ENCODE measurements at places on chromosomes 12 and 14. TPM values are rescaled to one million over a fixed set of nuclear protein-coding genes. Genes with fewer than 3 reads are reported as not detected.

The CLEC12A gene
- total RNA-seq = not detected

The TROAP gene
- total RNA-seq = 50.1 TPM

The TOMM20L gene
- not detected for total RNA-seq

The CHGA gene
- not detected for total RNA-seq

The PLXNC1 gene
- 4.4 TPM for total RNA-seq

The TMPO gene
- 271 TPM for total RNA-seq

The ZNF891 gene
- 0.11 TPM for total RNA-seq

- no peaks in the 10 kb centered on the region for H3K4me1 ChIP-seq
- no peak overlapping the region for H3K4me3 ChIP-seq
- no peak overlapping the region for H3K27ac ChIP-seq
- peaks cover 35% of the 10 kb centered on the region for H3K36me3 ChIP-seq
Observed at GRCh38 chr12:7210642-7211151, 21.2 kb downstream of the PEX5 start.

- H3K27ac ChIP-seq = peak overlapping the region; percentile 67
- H3K4me3 ChIP-seq = no peak overlapping the region
- H3K36me3 ChIP-seq = no peaks in the 10 kb centered on the region
- H3K4me1 ChIP-seq = peaks cover 39% of the 10 kb centered on the region
- DNase-seq = no peak
Observed at GRCh38 chr12:91778091-91778832, 367.4 kb downstream of the BTG1 start.

DNA sequence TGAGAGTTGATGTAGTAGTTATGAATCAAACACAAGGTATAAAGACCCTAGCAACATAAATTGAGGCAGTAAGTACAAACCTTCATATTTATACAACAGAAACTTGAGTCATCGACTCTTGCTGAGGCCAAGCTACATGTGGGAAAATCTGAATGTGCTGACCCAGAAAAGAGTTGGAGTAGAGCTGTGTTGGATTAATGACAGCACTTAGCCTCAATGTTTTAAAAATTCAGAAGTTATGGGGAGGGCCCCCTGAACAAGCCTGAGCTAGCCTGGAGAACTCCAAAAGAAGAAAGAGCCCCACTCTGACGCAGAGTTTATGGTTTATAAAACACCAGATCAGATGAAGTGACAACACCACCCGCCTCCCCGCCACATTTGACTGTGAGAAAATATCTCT is 100.0 kb downstream of the DUSP6 start:
- no peaks in the 10 kb centered on the region for H3K4me1 ChIP-seq
- DNase-seq = no peak
- no peak overlapping the region for H3K4me3 ChIP-seq
- no peaks in the 10 kb centered on the region for H3K36me3 ChIP-seq

DNA sequence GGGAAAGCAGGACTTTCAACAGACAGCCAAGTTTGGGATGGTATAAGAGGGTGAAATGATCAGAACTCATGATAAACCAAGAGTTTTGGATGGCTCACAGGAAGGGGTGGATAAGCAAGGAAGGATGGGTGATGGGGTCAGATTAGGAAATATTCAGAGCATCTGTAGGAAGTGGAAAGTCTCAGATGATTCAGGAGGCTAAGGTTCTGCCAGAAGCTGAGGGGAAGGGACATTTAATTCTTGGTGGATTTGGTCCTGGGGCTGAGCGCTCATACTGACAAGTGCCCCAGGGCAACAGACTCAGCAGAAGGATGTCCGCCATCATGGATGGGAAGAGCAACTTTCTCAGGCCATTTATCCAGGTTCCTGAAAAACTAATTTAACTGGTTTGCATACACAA is 28.4 kb upstream of the BDKRB2 start:
- no peaks in the 10 kb centered on the region for H3K36me3 ChIP-seq
- H3K27me3 ChIP-seq = no peaks in the 10 kb centered on the region
- H3K4me3 ChIP-seq = no peak overlapping the region
- DNase-seq = no peak
- no peak overlapping the region for H3K27ac ChIP-seq
- H3K4me1 ChIP-seq = peaks cover 13% of the 10 kb centered on the region

- H3K4me3 ChIP-seq = no peak overlapping the region
- DNase-seq = no peak
- H3K27me3 ChIP-seq = no peaks in the 10 kb centered on the region
- H3K4me1 ChIP-seq = no peaks in the 10 kb centered on the region
Observed at GRCh38 chr14:76228138-76228537, 76.4 kb downstream of the GPATCH2L start.

DNA sequence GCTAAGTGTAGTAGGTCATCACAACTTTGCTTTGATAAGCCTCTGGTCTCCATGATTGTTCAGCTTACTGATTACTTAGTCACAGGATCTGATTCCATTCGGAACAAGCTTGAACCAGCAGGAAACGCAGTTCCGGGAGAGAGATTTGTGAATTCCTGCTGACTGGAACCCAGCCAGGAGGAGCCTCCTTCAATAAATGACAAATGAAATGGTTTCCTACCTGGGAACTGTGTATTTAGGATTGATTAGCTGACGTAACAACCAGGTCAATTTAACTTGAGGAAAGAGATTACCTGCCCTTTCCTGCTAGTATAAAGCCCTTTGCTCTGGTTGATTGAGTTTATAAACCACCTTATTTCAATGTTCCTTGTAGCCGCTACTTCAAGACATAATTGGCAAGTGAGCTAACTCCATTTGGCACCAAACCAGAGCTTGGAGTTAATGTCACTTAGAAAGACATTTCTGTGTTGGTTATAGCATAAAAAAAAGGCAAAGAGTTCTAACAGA is 35.1 kb upstream of the KCNH3 start:
- no peak overlapping the region for H3K4me3 ChIP-seq
- no peaks in the 10 kb centered on the region for H3K27me3 ChIP-seq
- H3K4me1 ChIP-seq = peaks cover 55% of the 10 kb centered on the region
- no peak for DNase-seq
- H3K36me3 ChIP-seq = peaks cover 52% of the 10 kb centered on the region

- DNase-seq = no peak
- no peaks in the 10 kb centered on the region for H3K27me3 ChIP-seq
- H3K4me1 ChIP-seq = no peaks in the 10 kb centered on the region
- H3K36me3 ChIP-seq = peaks cover 55% of the 10 kb centered on the region
Observed at GRCh38 chr12:57058454-57058853, 8.5 kb upstream of the MYO1A start.

DNA sequence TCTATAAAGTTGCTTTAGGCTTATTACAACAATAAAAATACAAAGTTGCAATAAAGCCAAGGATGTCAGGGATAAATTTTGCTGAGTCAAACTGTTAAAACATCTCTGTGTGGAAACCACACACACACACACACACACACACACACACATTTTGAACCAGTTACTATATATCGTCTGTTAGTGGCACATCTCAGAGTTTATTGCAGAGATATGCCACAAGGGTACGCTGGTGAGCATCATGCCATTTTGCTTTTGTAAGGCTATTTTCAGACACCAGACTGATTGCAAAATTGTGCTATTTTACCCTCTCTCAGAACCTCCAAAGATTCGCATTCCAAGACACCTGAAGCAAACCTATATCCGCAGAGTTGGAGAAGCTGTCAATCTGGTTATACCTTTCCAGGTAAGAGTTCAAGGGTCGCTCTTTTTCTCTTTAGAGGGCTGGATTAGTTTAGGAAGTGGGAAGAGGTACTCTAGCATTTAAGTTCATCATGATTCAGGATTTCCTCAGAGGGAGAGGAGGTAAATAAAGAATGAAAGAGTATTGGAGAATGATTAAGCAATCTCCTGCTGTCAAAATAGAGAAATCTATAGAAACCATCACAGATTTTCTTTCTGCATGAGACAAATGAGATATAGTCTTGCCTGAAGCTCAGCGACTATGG is 27.3 kb upstream of the CHPT1 start:
- H3K4me3 ChIP-seq = no peak overlapping the region
- no peak for DNase-seq
- H3K27me3 ChIP-seq = peaks cover 3% of the 10 kb centered on the region
- H3K4me1 ChIP-seq = no peaks in the 10 kb centered on the region
- H3K27ac ChIP-seq = no peak overlapping the region

DNA sequence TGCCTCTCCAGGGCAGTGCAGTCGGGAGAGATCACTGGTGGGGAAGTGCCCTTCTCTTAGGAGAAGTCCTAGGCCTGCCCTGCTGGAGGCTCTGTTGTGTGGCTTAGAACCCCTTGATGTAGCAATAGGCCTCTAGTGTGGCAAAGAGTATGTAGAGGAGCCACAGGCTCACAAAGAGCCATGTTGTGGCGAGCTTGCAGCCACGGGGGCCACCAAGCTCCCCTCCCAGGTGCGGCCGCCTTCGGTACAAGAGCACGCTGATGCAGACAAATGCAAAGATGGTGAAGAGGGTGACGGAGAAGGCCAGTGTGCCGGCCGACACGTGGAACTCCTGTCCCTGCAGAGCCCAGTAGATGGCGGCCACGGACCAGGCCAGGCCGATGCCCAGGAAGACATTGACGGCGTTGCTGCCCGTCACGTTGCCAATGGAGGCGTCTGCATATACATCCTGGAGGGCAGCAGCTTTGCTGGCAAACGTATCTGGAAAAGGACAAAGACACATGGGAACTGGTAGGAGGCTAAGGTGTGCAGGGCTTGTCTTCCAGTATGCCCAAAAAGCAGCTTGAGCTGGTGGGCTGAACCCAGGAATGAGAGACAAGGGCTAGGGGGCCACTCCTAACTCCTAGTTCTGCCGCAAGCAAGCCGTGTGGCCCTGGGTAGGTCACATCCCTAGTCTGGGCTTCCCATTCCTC is 142.8 kb downstream of the SLC8A3 start:
- no peaks in the 10 kb centered on the region for H3K36me3 ChIP-seq
- H3K4me1 ChIP-seq = no peaks in the 10 kb centered on the region
- peak; percentile 26 for DNase-seq

GRCh38 chr12:85829391-85829790 is 6.8 kb downstream of the RASSF9 start:
- H3K4me1 ChIP-seq = no peaks in the 10 kb centered on the region
- H3K4me3 ChIP-seq = no peak overlapping the region
- no peaks in the 10 kb centered on the region for H3K36me3 ChIP-seq
- no peak for DNase-seq

DNA sequence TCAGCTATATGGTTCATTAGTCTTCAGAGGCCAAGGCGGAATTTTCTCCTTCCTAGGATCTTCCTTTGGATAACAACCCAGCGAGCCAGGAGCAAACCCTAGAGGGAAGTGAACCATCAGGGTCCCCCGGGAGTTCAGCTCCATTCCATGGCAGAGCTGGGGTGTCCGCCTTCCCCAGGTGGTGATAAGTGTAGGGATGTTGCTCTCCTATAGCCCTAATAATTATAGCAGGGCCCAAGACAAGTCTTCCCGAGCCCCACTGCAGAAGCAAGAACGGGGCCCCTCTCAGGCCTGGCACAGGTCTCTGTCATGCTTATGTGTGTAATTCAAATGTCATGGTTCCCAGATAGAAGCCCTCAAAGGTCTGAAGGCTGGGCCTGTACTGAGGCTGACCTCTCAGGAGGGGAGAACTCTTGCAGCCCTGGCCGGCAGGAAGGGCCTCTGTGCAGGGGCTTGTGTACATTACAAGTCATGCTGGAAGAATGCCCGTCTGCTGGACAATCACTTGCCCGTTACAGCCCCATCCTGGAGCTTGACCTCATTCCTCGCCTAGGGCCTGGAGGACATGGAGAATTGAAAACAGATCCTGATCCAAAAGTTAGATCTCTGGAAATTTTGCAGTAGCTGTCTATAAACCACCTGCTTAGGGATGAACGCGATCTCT is 17.3 kb downstream of the LRTM2 start:
- no peaks in the 10 kb centered on the region for H3K36me3 ChIP-seq
- no peak overlapping the region for H3K4me3 ChIP-seq
- peaks cover 69% of the 10 kb centered on the region for H3K27me3 ChIP-seq
- no peaks in the 10 kb centered on the region for H3K4me1 ChIP-seq

DNA sequence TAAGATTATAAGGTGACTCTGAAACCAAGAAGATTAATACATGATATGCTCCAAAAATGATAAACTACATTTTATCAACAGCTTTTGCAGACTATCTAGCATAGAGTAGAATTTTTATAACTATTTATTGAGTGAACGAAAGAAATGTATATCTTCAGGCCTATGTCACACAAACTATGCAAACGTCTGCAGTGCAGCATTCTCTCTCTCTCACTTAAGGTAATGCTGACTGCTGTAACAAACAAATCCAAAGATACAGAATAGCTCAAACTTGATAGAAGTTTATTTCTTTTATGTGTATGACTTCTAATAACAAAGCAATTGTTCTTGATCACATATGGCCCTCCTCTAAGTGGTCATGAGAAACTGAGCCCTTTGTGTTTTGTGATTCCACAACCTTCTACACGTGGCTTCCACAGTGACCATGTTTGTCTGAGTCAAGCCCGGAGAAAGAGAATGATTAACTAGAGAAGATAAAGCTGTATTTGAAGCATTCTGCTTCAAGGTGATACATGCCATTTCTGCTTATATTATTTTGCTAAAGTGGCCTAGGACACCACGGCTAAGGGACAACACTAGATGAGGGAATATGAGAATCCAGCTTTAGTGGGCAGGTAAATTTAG is 1352.7 kb upstream of the TMEM132C start:
- no peak overlapping the region for H3K27ac ChIP-seq
- no peaks in the 10 kb centered on the region for H3K27me3 ChIP-seq
- H3K36me3 ChIP-seq = no peaks in the 10 kb centered on the region
- H3K4me3 ChIP-seq = no peak overlapping the region

DNA sequence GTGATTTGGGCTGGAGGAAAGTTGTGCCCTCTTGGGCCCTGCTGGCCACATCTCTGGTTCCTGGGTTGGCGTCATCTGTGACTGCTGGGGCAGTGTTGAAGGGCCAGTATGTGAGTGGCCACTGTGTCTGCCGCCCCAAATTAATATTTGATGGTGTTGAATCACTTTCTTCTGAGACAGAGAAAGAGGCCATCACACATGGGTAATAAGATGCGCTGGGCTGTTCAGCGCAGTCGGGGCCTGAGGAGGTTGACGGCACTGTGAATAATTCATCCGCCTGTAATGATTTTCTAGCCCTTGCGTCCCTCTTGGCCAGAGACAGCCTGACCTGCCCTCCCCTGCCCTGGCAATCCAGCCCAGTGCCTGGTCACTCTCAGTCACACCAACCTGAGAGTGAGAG is 56.2 kb upstream of the BEGAIN start:
- H3K27ac ChIP-seq = no peak overlapping the region
- H3K4me3 ChIP-seq = no peak overlapping the region
- no peaks in the 10 kb centered on the region for H3K27me3 ChIP-seq

DNA sequence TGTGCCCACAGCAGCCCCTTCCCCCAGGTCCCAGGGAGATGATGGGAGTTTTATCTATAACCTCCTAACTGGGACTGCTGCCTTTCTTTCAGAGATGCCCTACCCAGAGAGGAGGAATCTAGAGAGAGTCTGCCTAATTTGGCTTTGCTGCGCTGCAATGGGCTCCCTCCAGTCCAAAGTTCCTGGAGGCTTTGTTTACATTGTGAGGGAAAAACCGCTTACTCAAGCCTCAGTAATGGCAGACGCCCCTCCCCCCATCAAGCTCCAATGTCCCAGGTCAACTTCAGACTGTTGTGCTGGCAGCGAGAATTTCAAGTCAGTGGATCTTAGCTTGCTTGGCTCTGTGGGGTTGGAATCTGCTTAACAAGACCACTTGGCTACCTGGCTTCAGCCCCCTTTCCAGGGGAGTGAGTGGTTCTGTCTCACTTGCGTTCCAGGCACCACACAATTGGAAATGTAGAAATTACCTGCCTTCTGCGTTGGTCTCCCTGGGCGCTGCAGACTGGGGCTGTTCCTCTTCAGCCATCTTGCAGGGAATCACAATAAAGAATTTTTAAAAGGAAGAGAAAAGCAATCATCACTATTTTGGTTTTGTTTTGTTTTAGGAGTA is 262.5 kb downstream of the FOXG1 start:
- H3K36me3 ChIP-seq = no peaks in the 10 kb centered on the region
- H3K27me3 ChIP-seq = no peaks in the 10 kb centered on the region
- no peak overlapping the region for H3K4me3 ChIP-seq
- H3K4me1 ChIP-seq = no peaks in the 10 kb centered on the region

- no peaks in the 10 kb centered on the region for H3K4me1 ChIP-seq
- no peak overlapping the region for H3K4me3 ChIP-seq
- no peaks in the 10 kb centered on the region for H3K36me3 ChIP-seq
Observed at GRCh38 chr12:11136075-11136474, 1.6 kb upstream of the TAS2R30 start.
